Natural killer cell treated with Interleukin-12 subunit alpha and Interleukin-12 subunit beta and Interleukin-15 and Interleukin-18, amount 100 ng/mL, for 72 hours (primary cell): ENCODE measurements at places on chromosomes 11 and 22.
A peak's percentile ranks its signal among the peaks of the same experiment; 100 is the strongest.

DNA sequence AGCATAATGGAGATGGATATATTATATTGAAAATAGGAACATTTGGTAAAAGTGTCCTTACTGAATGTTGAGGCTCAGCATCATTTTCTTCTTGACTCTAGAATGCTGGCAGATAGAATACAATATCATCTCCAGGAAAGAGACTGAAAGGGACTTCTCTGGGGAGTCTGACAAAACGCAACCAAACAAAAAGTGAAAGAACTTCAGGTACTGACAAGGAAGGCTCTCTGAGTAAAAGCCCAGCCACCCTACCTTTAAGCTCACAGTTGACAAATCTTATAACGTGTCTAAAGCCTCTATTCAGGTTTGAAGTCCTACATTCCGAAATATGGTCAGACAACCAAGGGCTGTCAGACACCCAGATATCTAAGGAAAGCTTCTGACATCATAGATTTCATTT, 590.8 kb downstream of the SOX6 start:
- no peak overlapping the region for H3K4me3 ChIP-seq
- no peak overlapping the region for H3K27ac ChIP-seq
- no peaks in the 10 kb centered on the region for H3K4me1 ChIP-seq
- no peak for DNase-seq

DNA sequence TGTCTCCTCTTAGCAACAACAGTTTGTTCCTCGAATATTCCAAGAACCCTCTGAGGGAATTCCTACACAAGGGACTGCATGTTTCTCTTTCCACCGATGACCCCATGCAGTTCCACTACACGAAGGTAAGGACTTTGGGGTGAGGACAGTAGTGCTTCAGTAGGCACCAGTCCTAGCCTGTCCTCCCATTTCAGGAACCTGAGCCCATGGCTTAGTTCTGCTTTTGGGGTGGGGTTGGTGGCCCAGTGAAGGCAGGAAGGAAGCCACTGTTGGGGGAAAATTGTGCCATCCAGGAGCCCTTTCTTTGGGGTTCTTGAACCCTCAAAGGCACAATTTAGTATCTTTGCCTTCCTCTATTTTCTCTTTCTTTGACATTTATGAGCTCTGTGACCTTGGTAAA, 38.2 kb downstream of the RNF141 start:
- no peak overlapping the region for H3K27ac ChIP-seq

DNA sequence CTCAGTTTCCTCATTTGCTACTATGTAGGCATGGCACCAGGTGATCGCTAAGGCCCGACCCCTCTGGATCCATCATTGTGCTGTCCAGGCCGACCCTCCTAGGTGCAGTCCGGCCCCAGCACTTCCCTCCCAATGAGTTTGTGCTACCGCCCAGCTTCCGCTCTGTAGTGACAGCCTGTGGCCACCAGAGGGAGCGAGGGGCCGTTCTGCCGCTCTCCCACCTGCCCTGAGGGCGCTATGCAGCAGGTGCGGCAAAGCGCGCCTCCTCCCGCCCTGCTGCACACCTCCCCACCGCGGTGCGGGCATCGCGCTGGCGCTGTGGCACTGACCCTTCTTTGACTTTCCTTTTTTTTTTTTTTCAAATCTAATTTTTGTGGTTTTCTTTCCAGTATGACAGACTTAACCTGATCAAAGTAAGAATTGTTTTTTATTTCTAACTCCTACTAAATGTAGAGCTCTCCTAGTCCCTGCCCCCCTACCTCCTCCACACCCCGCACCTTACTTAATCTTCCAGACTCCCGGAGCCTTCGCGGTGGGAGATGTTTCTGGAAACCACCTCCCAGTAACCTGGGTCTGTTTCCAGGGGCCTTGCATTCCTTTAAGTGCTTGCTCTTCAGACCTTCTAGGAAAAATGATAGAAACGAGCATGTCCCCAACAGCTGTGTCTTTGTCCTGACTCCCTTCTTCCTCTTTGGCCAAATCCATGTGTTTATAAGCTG, 73.7 kb downstream of the SCN3B start:
- no peaks in the 10 kb centered on the region for H3K36me3 ChIP-seq
- H3K27me3 ChIP-seq = peaks cover 7% of the 10 kb centered on the region
- H3K4me3 ChIP-seq = no peak overlapping the region
- DNase-seq = peak; percentile 71

DNA sequence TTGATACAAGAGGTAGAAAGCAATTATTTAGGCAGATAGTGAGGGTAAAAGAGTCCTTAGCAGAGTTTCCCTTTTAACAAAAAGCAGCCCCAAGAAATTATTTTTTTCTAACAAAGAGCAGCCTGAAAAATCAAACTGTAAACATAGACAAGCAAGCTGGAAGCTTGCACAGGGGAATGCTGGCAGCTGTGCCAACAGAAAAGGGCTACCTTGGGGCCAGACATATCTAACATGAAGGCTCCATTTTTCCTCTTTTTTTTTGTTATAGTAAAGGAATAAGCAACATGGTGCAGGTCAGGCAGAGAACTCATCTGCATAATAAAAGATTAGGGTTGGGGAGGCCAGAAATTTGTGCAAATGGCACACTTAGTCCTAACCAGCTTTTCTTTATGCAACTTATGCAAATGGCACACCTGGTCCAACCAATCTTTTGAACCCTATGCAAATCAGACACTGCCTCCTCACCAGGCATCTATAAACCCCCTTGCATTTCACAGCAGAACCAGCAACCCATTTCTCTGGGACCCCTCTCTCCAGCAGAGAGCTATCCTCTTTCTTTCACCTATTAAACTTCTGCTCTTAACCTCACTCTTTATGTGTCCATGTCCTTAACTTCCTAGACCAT, 41.8 kb downstream of the PDGFD start:
- H3K27ac ChIP-seq = no peak overlapping the region
- H3K4me3 ChIP-seq = no peak overlapping the region
- DNase-seq = no peak
- no peaks in the 10 kb centered on the region for H3K27me3 ChIP-seq
- no peaks in the 10 kb centered on the region for H3K36me3 ChIP-seq

GRCh38 chr11:132913295-132913694, 619.0 kb downstream of the OPCML start:
- H3K36me3 ChIP-seq = no peaks in the 10 kb centered on the region
- H3K27me3 ChIP-seq = no peaks in the 10 kb centered on the region
- no peaks in the 10 kb centered on the region for H3K4me1 ChIP-seq
- no peak overlapping the region for H3K4me3 ChIP-seq
- DNase-seq = no peak
